ENCODE measurements at places on chromosomes 6 and 20.

GRCh38 chr6:107991061-107991460 lies 33.1 kb upstream of the SEC63 start:
- no peak for DNase-seq

GRCh38 chr20:43971267-43971666 lies 56.6 kb downstream of the TOX2 start:
- no peak for DNase-seq

DNA sequence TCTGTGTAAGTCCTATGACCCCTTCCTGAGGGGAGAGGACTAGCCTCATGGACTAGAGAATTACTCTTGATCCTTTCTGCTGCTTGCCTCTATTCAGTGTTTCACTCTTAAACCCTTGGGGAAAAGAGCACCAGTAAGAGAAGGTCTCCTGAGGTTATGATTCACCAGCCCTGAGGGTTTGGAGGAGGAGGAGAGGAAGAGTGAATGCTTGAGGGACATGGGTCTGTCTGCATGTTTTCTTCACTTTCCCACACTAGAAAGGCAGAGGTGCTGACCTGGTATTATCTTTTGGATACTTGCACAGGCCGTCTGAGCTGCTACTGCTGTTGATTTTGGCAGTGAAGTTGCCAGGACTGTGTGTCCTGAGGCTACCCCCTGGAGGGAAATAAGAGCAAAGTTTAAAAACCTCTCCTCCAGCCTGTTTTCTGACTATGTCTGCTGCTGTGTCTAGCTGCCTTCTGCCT lies 78.3 kb downstream of the CD109 start:
- no peak for DNase-seq

GRCh38 chr20:9635750-9636149 lies 121.4 kb downstream of the LAMP5 start:
- DNase-seq, result no peak

- no peak for DNase-seq
Observed at GRCh38 chr20:57579898-57580447, 19.1 kb downstream of the PCK1 start.

- no peak for DNase-seq
Observed at GRCh38 chr6:38482466-38482865, 157.3 kb downstream of the BTBD9 start.

GRCh38 chr6:20437639-20438038 lies 36.0 kb downstream of the E2F3 start:
- no peak for DNase-seq

DNA sequence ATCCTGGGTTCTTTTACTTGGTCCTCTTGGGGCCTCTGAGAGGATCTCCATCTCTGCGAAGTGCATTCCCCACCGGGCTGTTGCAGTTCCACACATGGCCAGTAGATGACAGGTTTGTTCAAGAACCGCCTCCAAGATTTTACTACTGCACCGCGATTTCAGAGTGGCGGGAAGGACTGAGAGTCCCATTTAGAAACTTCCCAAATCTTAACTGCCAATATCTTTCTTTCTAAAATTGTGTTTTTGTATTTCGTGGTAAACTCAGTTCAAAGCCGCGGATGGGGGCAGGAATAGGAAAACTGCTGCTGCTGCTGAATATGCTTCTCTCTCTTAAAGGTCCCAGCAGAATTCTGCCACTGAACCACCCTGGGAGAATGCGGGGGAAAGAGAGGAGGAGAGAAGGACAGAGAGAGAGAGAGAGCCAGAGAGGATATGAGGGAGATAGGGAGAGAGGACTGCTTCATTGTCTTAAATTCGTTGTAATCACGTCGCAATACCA lies 8.6 kb upstream of the BTNL2 start:
- peak; percentile 73 for DNase-seq

GRCh38 chr20:56855708-56856107 lies 226.6 kb downstream of the TFAP2C start:
- DNase-seq, result no peak

DNA sequence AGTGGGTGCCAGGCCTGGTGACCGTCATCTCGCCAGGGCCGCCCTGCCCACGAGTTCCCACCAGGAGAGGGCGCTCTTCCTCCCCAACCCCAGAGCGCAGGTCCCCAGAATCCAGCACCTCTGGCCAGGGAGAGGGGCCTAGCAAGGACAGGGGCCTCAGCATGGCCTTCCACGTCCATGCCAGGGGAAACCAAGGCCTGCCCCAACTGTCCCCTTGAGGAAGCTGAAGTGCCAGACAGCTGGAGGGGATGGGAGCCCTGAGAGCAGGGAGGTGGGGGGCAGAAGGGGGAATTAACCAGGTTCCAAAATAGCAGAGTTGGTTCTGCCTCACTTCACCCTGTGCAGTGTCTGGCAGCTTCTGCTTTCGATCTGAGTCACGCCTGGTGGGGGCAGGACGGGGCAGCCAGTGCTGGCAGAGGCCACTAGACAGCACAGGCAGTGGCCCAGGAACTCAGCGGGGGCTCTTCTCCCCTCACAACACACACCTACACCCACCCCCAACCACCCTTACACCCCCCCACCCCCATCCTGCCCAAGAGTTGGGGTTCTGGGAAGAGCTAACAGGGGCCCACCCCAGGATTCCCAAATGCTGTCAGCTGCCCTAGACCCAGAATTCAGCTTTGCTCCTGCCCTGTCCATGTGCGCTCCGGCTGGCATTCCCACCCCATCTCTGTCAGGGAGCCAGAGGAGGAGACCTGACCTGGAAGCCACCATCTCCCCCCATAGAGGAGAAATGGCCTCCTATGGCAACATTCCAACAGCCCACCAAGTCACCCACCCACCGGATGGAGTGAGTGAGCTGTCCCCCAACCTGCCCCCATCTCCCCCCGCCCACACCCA lies 29.2 kb downstream of the TFEB start:
- peak; percentile 67 for DNase-seq

GRCh38 chr6:40922281-40922680 lies 116.7 kb downstream of the UNC5CL start:
- no peak for DNase-seq

GRCh38 chr6:30213957-30214656 lies 901 bp upstream of the TRIM26 start:
- peak; percentile 61 for DNase-seq

DNA sequence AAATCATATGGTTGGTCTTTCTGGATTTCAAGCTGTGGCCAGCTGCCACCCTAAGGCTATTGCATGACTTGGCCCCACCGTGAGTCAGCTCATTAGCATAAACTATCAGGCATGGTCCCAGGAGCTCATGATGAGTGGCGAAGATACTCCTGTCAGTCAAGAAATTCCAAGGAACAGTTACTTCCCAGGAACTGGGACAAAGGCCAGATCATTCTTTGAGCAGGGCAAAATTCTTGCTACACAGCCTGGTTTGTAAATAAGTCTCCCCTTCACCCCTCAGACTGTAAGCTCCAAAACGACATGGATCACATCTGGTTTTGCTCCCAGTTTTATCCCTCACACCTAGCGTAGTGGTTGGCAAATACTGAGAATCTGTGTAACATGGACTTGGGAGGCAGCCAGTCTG lies 33.0 kb upstream of the KIAA1586 start:
- no peak for DNase-seq

DNA sequence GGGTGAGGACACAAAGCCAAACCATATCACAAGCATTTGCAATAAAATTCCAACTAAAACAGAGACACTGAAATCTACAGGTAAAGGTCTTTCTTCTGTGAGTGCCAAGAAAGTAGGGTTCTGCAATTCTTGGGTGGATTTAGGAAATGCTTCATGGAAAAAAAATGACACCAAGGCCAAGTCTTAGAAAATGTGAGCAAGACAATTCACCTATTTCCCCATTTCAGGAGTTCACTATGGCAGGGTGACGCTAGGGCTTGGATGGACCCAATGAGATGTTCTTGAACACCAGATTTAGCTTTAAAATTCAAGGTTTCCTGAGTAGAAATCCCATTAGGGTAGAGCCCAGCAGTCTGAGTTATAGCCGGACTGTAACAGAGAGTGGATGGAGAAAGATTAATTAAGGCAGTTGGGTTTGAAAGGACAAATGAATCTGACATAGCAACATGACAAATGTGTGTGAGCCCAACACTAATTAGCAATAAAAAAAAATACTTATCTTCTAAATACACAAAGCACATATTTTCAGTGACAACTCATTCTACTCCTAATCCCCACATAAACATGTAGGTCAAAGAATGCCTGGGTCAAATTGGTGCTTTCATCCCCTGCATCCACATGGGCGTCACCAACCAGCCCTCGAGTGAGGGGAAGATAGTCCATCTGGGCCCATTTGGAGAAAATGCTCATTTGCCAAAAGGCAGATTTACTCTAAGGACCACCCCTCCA lies 180.4 kb upstream of the JARID2 start:
- DNase-seq, result no peak

GRCh38 chr6:65052626-65053025 lies 654.4 kb downstream of the EYS start:
- DNase-seq, result no peak

- no peak for DNase-seq
Observed at GRCh38 chr6:13638626-13639025, 23.5 kb downstream of the NOL7 start.

DNA sequence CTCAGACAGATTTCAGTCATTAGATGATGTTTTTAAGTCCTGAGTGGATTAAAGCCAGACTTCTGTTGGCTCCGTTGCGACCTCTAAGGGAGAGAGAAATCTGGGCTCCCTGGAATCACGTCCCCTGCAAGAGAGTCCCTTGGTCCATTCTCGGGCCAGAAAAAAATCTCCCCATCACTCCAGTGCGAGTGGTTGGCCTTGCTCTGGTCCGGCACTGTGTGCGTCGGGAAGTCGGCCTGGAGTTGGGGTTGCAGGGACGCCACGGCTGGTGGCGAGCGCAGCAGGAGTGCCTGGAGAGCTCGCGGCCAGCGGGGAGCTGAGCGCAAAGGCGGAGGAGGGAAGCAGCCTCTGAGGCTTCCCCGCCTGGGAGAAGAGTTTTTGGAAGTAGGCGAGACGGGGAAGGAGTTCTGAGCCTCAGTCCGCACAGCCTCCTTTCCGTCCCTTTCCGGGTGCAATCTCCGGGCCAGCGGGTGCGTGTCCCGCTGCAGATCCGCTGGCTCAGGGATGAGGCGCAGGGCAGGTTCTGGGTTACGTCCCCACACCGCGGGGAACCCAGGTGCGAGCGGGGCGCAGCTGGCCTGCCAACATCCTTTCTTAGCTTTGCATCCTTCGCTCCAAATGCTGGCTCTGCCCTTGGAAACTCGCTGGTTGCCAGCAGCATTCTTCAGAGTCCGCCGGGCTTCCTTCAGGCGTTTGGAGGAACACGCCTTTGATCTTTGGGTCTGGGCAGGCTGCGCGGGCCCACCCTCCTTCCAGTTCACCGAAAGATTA lies 6.8 kb downstream of the TCF21 start:
- DNase-seq, result no peak

GRCh38 chr20:50233325-50234212 lies 42.9 kb downstream of the CEBPB start:
- no peak for DNase-seq

GRCh38 chr6:146938266-146938665 lies 266.0 kb upstream of the STXBP5 start:
- DNase-seq, result no peak

- no peak for DNase-seq
Observed at GRCh38 chr20:13984211-13984610, 6.2 kb downstream of the SEL1L2 start.

GRCh38 chr6:162032620-162033019 lies 694.9 kb downstream of the PRKN start:
- DNase-seq, result no peak

GRCh38 chr6:159443417-159443920 lies 249.6 kb downstream of the SOD2 start:
- no peak for DNase-seq

GRCh38 chr6:2940010-2940850 lies 31.1 kb downstream of the SERPINB6 start:
- peak; percentile 82 for DNase-seq

GRCh38 chr6:41942067-41942851 lies 651 bp upstream of the CCND3 start:
- DNase-seq, result no peak

- DNase-seq, result no peak
Observed at GRCh38 chr6:75244063-75244584, 523 bp upstream of the COX7A2 start.

DNA sequence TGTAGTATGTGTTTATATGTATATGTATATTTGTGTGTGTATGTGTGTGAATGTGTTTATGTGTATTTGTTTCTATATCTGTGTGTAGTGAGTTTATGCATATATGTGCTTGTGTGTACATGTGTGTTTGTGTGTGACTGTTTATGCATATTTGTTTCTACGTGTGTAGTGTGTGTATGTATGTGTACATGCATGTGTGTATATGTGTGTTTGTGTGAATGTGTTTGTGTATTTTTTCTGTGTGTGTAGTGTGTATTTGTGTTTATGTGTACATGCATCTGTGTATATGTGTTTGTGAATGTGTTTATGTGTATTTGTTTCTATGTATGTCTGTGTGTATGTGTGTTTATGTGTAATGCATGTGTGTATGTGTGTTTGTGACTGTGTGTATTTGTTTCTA lies 12.1 kb upstream of the SMOC2 start:
- no peak for DNase-seq

DNA sequence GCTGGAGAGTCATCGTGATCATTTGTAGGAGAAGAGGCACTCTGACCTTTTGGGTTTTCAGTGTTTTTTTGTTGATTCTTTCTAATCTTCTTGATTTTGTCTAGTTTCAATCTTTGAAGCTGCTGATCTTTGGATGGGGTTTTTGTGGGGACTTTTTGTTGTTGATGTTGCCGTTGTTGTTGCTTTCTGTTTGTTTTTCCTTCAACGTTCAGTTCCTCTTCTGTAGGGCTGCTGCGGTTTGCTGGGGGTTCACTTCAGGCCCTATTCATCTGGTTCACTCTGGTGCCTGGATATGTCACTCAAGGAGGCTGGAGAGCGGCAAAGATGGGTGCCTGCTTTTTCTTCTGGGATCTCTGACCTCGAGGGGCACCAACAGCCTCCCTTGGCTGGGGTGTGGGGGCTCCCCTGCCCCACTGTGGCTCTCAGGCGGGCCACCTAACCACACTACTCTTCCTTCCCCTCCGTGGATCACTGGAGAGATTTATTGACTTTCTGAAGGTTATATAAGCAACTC lies 21.5 kb upstream of the TMEM244 start:
- DNase-seq, result no peak

DNA sequence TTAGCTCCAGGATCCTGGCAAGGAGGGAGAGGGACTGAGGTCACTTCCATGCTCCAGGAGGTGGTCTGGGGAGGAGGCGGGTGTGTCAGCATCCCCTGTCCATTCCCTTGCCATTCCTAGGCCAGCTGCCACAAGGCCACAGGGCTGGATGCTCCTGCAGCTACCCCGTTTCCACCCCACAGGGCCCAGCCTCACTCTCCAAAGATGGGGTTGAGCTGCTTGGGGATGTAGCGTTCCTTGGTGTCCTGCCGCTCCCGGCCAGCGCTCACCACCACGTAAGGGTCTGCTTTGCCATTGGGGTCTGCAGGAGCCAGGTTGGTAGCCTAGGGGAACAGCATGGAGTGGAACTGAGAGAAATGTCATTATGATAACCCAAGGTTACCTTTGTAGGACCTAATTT lies 23.0 kb downstream of the ERGIC3 start:
- no peak for DNase-seq

- DNase-seq, result no peak
Observed at GRCh38 chr6:138157986-138158638, 3.6 kb upstream of the ARFGEF3 start.

GRCh38 chr6:151240791-151241642 lies 1.2 kb downstream of the AKAP12 start:
- DNase-seq, result no peak

Measured in stimulated activated CD4-positive, alpha-beta T cell treated with anti-CD3 and anti-CD28 coated beads, Interleukin-4, amount 100 ng/mL, for 4 hours (primary cell).